ENCODE measurements at places on chromosomes 1 and 21.
A peak's percentile ranks its signal among the peaks of the same experiment; 100 is the strongest.

DNA sequence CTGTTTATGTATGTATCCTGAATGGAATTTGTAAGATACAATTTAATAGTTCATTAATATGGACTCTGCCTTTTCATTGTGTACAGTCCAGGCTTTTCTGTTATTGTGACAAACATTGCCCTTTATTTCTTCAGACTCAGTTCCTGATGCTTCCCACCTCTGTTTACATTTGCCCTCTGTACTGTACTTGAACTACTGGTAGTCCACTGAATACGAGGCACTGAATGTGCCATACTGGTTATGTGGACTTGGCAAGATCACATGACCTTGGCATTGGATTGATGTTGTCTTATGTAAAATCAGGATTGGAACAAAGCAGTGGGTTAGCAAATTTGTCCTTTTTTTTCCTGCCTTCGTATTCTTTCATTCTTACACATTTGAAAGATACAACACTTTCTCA is 27.8 kb downstream of the RALGPS2 start:
- DNase-seq: no peak

DNA sequence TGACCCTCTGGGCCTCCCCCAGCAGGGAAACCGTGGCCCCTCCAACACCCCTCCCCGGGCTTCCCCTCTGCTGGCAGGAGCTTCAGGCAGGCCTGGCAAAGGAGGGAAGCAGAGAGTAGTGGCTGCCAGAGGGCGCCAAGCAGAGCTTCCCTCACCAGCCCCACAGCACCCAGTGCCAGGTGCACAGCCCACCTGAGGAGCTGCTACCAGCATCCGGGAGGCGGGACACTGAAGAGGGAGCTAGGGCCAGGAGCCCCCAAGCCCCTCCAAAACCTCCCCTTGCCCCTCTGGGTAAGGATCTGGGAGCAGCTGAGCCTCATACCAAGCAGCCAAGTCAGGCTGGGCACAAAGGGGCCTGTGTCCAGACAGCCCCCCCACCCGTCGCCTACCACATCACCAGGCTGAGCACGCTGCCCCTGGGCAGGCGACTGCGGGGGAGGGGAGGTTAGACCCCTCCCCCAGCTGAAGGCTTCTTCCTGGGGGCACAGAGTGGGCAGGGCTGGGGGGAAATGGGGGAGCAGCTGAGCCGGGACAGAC is 19.6 kb downstream of the CCDC24 start:
- DNase-seq: no peak

- DNase-seq: no peak
Observed at GRCh38 chr1:7497107-7497637, 273.9 kb upstream of the VAMP3 start.

- no peak for DNase-seq
Observed at GRCh38 chr1:192877283-192877886, 68.5 kb downstream of the RGS2 start.

GRCh38 chr1:80054129-80054528 is 1047.6 kb upstream of the ADGRL4 start:
- peak; percentile 94 for DNase-seq

GRCh38 chr1:96096613-96097321 is 624.8 kb upstream of the PTBP2 start:
- no peak for DNase-seq

DNA sequence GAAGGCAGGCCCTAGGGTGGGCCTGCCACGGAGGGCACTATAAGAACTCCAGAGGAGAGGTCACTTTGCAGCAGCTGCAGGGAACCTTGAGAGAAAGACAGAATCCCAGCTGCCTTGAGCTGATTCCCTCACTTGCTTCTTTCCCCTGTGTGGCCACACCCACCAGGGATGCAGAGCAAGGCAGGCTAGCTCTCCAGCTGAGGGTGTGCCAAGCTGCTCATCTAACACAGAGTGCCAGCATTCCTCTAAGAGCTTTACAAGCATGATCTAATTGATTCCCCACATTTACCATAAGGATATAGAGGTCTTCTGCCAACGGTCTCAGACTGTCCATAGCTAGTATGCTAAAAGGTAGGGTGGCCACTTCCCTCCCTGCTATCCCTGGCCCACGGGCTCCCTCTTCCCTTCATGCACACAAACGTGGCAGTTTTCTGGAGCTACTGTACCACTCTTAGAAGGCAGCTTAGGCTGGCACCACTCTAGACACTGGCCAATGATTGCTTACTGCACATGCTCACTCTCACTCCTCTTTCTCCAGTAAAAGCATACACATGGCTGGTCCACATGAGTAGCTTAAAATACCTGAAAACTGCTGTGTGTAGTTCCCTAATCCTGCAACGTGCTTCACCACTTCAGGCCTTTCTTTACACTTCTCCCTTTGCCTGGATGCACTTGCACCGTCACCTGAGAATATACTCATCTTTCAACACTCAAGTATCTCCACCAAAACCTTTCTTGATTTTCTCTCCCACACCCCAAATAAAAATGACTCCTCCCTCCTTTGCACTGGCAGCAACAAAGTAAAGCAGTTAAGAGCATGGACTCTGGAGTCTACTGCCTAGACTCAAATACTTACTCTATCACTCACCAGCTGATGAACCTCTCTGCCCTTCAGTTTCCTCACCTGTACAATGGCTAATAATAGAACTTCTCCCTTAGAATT is 57.7 kb downstream of the DMAP1 start:
- no peak for DNase-seq

DNA sequence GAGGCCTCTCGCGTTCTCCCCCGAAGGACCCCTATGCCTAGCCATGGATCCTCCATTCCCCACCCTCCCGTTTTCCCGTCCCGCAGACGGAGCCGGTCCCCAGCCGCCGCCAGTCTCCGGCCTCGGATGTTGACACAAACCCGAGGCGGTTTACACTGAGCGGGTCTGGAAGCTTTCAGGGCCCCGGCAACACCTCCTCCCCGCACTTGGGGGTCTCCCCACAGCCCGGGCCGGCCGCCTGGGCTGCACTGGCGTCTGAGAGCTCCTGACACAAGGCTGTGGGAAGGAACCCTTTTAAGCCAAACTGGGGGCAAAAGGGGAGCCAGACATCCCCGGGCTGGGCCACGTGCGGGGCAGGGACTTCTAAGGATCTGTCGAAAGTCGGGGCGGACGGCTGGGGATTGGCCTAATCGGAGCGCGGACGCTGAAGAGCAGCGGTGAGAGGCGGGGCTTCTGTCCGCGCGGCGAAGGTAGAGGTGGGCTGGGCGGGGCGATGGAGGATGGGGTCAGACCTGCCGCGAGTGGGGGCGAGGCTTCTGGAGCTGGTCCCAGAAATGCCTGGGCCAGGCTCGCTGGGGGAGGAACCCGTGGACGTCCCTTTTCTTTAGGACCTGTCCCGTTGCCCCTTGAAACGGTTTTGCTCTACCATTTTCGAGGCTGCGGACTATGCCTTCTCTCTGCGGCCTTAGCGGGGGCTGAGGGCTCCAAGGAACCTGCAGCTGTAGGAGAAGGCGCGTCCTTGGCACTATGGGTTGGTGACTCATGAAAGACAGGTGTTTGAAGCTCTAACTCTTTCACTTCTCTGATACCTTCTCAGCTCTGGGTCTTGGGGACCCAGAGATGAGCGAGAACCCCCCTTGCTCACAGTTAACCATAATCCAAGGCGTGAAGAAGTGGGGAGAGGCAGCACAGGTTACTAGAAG is 1.2 kb upstream of the HPCAL4 start:
- DNase-seq: peak; percentile 52

DNA sequence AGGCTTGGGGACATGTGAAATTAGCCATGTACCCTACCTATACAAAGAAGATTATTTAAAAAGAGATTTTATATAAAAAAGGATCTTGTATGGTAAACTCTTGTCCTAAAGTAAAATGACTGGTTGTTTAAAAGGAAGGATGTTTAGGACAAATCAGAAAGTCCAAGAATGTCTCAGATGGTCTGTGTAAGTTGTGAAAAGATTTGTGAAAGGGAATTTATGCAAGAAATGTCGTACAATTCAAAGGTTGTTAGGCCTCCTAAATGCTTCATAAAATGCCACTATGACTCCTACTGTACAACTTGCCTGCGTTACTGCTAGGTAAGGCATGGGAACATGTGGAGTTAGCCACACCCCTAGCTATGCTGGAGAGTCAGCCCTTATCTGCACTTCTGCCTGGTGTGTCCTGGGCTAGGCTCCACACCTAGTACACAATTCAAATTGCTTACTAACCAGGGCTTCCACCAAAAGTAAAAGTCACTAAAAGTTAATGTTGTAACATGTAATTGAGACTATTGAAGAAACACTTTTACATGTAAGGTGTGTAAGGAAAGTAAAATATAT is 19.7 kb downstream of the PRDX6 start:
- no peak for DNase-seq

DNA sequence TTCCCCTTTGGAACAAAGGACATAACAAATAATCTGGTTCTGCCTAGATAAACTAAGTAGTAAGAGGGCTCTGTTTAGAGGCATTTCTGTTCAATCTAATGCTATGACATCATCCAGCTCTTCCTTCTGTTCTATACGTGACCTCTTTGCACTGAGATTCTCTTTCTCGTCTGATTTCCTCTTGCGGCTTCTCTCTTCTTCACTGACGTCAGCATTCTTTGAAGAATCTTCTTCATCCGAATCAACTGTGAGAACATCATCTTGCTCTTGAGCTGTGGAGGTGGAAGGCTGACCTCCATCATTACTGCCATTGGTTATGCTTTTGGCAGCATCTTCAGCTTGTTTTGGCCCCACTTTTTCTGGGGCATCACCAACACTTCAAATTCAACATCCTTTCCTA is 130.4 kb downstream of the HS2ST1 start:
- no peak for DNase-seq

GRCh38 chr1:30984165-30984889 is 75.8 kb upstream of the SDC3 start:
- DNase-seq: no peak

DNA sequence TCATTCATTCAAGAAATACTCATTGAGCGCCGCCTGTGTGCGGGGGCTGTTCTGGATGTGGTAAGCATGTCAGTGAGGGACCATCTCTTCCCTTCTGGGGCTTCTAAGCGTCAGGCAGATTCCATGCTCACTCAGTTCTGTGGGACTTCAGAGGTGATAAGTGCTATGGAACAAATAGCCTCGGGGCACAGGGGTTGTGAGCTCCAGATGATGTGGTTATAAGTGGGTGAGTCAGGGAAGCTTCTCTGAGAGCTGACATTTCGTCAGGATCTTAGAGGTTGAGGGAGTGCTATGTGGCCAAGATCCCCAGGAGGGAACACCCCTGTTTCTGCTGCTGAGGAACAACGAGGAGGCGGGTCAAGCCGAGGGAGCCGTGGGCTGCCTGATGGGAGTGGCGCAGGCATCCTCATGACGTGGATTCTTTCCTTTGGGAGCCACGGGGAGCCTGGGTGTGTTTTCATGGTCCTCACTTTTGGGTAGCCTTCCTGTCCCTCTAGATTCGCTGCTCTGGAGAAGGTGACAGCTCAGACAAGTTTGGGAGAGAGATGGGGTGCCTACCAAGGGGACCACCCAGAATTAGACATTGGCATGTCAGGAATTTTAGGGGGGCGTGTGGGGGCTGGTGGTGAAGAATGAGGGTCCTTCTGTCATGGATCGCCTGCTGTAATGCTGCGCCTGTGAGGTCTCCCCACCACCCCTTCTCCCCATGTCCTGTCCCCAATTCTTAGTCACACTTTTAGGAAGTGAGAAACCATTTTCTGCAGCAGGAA is 38.5 kb downstream of the HUNK start:
- DNase-seq: no peak

- DNase-seq: no peak
Observed at GRCh38 chr1:110475362-110476027, 24.5 kb downstream of the PROK1 start.

- DNase-seq: peak; percentile 66
Observed at GRCh38 chr1:151060007-151060656, at the start of gene MLLT11. Gene MLLT11 (plus strand): TSS chr1:151060397. CDS start chr1:151067225, 6,828 bp downstream.

DNA sequence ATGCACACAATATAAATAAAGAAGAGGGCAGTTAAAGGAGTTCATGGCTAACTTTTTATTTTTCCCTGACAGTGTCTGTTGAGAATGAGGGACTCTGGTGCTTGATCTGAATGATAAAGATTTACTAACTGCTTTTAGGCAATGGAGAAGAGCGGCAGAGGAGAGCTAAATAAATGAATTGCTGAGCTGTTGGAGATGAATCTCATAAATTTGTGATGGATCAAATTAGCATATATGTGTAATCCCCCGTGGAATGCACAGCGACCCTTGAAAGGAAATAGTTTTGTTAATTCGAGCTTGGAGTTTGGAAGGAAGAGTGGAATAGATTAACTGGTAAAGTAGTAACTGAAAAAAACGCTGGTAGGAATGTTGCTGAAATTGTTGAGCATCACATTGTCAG is 40.2 kb downstream of the HMCN1 start:
- no peak for DNase-seq

- DNase-seq: no peak
Observed at GRCh38 chr1:28815533-28816185, 3.7 kb downstream of the OPRD1 start.

- DNase-seq: no peak
Observed at GRCh38 chr1:44619261-44619900, 54.9 kb downstream of the TMEM53 start.

GRCh38 chr21:46050668-46051378 is 47.1 kb upstream of the COL6A2 start:
- DNase-seq: no peak

- DNase-seq: no peak
Observed at GRCh38 chr1:221477252-221477651, 264.6 kb downstream of the DUSP10 start.

DNA sequence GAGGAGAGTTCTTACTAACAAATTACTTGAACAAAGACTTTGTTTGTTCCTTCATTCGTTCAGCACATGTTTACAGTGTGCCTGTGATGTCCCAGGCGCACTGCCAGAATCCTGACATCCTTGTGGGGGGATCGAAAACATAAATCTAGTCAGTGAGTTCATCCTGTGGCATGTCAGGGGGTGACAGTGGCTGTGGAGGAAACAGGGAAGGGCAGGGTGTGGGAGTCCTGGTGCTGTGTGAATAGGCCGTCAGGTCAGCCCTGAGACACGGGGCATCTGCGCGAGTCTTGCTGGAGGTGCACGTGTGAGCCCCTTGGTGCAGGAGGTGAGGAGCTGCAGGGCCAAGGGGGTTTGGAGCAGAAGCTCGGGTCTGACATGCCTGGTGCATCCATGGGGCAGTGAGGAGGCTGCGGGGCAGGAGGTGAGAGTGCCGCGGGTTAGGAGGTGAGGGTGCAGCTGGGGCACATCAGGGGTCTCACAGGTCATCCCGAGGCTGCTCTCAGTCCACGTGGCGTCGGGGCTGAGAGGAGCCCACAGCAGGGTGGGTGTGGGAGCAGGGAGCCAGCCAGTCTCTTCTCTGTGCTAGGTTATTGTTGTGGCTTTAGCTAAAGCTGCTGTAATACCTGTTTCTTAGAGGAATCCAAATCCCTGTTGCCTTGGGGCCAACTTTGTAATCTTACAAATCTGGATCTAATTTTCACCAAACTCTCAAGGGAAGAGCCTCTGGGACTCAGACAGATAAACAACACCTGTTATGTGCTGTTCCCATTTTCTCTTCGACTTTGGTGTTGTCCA is 93.4 kb downstream of the PCBP3 start:
- no peak for DNase-seq

Measured in NCI-H774 (cell line).